ENCODE measurements at places on chromosomes 13 and 19.
A peak's percentile ranks its signal among the peaks of the same experiment; 100 is the strongest.

- H3K4me1 ChIP-seq: no peaks in the 10 kb centered on the region
- no peak for DNase-seq
- no peak overlapping the region for H3K27ac ChIP-seq
- H3K36me3 ChIP-seq: no peaks in the 10 kb centered on the region
Measured at GRCh38 chr13:88136098-88136790, 465.1 kb downstream of the SLITRK5 start.

GRCh38 chr19:38713227-38713649 is 31.0 kb downstream of the CAPN12 start:
- H3K36me3 ChIP-seq: peaks cover 35% of the 10 kb centered on the region
- DNase-seq: no peak
- no peak overlapping the region for H3K27ac ChIP-seq
- no peak overlapping the region for H3K4me3 ChIP-seq
- no peaks in the 10 kb centered on the region for H3K4me1 ChIP-seq

GRCh38 chr13:49711218-49711863 is 20.1 kb upstream of the EBPL start:
- no peaks in the 10 kb centered on the region for H3K27me3 ChIP-seq
- no peak overlapping the region for H3K27ac ChIP-seq
- no peak overlapping the region for H3K4me3 ChIP-seq

DNA sequence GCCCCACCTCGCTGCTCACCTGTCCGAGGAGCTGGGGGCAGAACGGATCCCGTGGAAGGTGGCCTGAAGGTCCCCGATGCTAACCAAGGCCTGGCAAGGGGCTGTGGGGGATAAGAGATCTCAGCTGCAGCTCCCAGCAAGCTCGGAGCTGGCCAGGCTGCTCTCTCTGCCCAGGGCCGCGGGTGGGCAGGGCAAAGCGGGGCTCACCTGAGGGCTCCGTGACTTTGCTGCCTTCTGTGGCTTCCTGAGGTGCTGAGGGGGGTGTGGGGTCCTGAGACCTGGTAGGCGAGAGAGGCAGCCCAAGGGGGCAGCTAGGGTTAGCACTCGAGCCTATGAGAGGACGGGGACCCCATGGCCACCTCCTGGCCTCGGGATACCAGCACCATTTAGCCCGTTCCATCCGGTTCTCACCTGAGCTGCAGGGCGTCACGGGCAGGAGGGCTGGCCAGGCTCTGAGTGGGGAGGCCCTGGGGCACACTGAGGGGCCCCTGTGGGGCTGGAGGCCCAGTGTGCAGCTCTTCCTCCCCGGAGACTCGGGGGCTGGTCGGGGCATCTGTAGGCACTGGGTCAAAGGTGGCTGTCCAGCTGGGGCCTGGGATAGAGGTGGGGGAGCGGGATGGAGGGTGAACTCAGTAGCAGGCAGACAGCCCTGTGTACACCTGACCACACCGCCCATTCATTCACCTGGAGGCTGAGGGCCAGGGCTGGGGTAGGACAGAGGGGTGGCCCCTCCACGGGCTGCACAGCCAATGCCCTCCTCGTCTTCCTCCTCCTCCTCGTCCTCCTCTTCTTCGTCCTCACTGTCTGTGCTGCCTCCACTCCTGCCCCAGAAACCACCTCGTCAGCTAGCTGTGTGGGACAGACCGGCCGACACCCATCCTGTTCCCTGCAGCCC is 3.1 kb upstream of the TMEM86B start:
- no peak for DNase-seq
- no peaks in the 10 kb centered on the region for H3K27me3 ChIP-seq
- no peak overlapping the region for H3K4me3 ChIP-seq
- H3K4me1 ChIP-seq: peaks cover 2% of the 10 kb centered on the region

- peaks cover 2% of the 10 kb centered on the region for H3K4me1 ChIP-seq
- H3K4me3 ChIP-seq: no peak overlapping the region
- DNase-seq: no peak
- peaks cover 89% of the 10 kb centered on the region for H3K27me3 ChIP-seq
Measured at GRCh38 chr13:110415669-110416068, 108.6 kb downstream of the COL4A2 start.

DNA sequence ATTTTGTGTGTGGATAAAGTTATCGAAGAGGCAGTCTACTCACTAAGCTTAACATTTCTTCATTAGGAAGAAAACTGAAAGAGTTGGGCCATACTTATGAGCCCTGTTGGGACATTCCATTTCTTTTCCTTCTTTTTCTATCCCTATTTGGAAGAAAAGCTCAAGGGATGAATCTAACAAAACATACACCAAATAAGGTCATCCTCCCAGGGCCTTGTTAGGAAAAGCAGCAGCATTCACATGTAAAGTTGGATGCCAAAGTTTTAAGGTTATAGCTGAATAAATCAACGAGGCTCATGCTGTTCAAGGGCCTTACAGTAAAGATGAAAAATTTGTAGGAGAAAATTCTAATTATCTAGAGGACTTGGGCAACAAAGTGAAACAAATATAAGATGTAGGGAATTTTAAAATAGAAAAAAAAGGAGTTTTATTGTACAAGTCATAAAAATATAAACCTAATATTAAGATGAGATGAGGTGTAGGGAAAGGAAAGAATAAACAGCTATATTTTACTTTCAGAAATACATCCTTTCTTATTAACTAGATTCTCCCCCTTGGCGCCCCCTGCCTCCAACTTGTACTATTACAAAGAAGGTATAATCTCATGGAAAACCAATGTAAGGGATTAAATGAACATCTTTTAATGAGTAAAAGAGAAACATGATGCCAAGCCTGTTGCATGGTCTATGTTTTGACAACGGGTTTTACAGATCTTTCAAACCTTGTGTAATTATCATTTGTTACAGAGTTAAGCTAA is 160.4 kb downstream of the PCDH20 start:
- no peaks in the 10 kb centered on the region for H3K4me1 ChIP-seq
- no peaks in the 10 kb centered on the region for H3K36me3 ChIP-seq
- no peak overlapping the region for H3K27ac ChIP-seq
- DNase-seq: no peak

DNA sequence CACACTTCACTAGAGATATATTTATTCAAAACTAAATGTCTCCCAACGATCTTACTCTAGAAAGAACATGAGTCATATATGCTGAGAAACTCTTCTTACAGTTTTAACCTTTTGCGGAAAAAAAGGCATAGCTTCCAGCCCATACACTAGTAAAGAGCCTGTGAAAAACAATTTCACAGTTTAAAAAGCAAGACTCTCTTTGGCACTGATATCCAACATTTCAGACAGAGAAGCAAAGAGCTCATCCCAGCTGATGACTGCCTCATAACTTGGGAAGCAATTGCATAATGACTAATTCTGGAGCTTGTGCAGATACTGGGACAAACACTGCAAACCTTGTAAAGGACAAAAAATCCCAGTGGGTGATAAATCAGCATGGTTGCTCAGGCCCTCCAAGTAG is 88.0 kb downstream of the ENOX1 start:
- DNase-seq: no peak
- H3K27me3 ChIP-seq: peaks cover 3% of the 10 kb centered on the region
- H3K4me1 ChIP-seq: no peaks in the 10 kb centered on the region
- no peaks in the 10 kb centered on the region for H3K36me3 ChIP-seq
- no peak overlapping the region for H3K27ac ChIP-seq

- no peak overlapping the region for H3K4me3 ChIP-seq
- DNase-seq: no peak
- H3K4me1 ChIP-seq: no peaks in the 10 kb centered on the region
- H3K27ac ChIP-seq: peak overlapping the region; percentile 11
Measured at GRCh38 chr13:94480672-94481145, 1.2 kb upstream of the DCT start.

GRCh38 chr13:39144391-39144790 is 106.1 kb downstream of the NHLRC3 start:
- no peak overlapping the region for H3K27ac ChIP-seq
- DNase-seq: no peak
- no peaks in the 10 kb centered on the region for H3K36me3 ChIP-seq
- H3K27me3 ChIP-seq: peaks cover 5% of the 10 kb centered on the region

DNA sequence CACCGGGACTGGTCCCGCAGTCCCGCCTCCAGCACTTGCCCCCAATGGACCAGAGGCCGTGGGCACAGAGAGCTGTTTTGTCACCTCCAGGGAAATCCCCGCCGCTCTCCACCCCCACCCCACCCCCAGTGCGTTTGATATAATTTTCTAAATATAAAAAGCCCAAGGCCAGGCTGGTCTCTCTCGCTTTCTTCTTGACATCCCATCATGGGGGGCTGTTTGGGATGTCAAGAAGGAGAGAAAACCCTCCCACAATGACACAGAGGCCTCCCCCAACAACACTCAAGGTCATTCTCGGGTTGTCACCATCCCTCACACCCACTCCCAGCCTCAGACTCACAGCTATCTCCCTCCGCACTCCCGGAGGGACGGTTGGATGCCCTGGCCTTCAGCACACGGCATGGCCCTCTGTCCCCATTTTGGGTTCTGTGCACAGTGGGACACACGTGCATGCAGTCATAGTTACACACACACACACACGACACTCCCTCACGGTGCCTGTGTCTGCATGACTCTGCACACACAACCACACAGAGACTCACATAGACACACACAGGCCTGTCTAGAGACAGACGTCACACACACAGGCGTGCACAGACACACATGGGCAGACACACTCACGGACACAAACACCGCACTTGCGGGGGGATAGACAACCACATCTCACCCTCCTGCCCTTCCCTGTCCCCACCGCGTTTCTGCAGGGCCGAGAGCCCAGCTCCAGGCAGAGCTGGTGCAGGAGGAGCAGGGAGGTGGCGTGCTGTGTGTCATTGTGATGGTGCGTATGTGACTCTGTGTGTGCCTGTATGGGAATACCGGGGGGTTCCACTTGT is 4.8 kb upstream of the NFIC start:
- no peak for DNase-seq
- peaks cover 81% of the 10 kb centered on the region for H3K27me3 ChIP-seq
- H3K4me3 ChIP-seq: peak overlapping the region; percentile 84
- peak overlapping the region; percentile 66 for H3K27ac ChIP-seq
- H3K36me3 ChIP-seq: no peaks in the 10 kb centered on the region

- H3K27me3 ChIP-seq: peaks cover 4% of the 10 kb centered on the region
- H3K4me3 ChIP-seq: no peak overlapping the region
- H3K4me1 ChIP-seq: peaks cover 2% of the 10 kb centered on the region
- no peak for DNase-seq
Measured at GRCh38 chr19:4224470-4224869, 4.9 kb upstream of the EBI3 start.

DNA sequence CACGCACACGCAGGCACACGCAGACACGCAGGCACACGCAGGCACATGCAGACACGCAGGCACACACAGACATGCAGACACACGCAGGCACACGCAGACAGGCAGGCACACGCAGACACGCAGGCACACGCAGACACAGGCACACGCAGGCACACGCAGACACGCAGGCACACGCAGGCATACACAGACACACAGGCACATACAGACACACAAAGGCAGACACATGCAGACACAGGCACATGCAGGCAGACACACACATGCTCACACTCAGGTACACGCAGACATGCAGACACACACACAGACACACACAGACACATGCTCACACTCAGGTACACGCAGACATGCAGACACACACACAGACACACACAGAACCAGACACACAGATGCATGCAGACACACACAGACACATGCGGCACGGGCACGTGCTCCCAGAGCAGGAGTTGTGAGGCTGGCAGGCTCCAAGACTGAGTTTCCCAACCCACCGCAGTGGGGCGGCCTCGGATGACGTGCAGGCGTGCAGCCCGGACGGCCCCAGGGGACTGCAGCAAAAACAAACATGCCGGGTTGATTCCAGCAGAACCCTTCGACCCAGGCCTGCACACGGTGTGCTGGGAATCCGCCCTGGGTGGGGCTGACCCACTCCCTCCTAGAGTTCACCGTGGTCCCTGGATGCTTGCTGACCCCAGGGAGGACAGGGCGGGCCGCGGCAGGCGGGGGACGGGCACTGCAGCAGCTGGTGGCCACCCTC is 100.0 kb downstream of the GADD45B start:
- no peak overlapping the region for H3K4me3 ChIP-seq
- no peak overlapping the region for H3K27ac ChIP-seq
- no peak for DNase-seq
- peaks cover 13% of the 10 kb centered on the region for H3K4me1 ChIP-seq
- no peaks in the 10 kb centered on the region for H3K36me3 ChIP-seq

DNA sequence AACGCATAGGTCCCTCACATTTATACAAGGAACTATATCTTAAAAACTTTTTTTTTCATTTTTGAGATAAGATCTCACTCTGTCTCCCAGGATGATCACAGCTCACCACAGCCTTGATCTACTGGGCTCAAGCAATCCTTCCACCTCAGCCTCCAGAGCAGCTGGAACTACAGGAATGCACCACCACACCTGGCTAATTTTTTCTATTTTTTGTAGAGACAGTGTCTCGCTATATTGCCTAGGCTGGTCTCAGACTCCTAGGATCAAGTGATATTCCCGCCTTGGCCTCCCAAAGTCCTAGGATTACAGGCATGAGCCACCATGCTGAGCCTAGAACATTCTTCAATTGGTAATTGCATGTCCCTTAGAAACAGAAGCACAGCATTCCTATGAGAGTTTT is 41.7 kb downstream of the RCBTB1 start:
- no peak overlapping the region for H3K27ac ChIP-seq
- H3K4me1 ChIP-seq: peaks cover 21% of the 10 kb centered on the region
- no peaks in the 10 kb centered on the region for H3K27me3 ChIP-seq
- peaks cover 25% of the 10 kb centered on the region for H3K36me3 ChIP-seq

GRCh38 chr19:16143399-16144215 is at the start of gene HSH2D:
Gene HSH2D (plus strand): TSS chr19:16143685. CDS start chr19:16148751, 5,066 bp downstream.
- H3K27ac ChIP-seq: peak within 1 kb of the TSS; percentile 97
- H3K27me3 ChIP-seq: peaks cover 4% of the 10 kb centered on the region
- peaks cover 18% of the 10 kb centered on the region for H3K36me3 ChIP-seq

DNA sequence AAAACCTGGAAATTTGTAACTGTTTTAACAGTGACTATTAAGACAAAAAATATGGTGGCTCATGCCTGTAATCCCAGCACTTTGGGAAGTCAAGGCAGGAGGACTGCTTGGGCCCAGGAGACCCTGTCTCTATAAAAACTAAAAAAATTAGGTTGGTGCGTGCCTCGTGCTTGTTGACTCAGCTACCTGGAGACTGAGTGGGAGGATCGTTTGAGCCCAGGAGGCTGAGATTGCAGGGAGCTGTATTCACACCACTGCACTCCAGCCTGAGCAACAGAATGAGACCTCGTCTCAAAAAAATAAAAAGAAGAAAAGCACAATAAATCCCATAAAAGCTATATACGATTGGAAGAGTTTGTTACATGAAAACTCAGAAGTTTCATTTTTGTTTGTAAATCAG is 23.7 kb downstream of the KLF5 start:
- H3K4me1 ChIP-seq: no peaks in the 10 kb centered on the region
- H3K4me3 ChIP-seq: no peak overlapping the region
- no peak for DNase-seq
- H3K27ac ChIP-seq: no peak overlapping the region

- H3K27me3 ChIP-seq: peaks cover 20% of the 10 kb centered on the region
- H3K4me1 ChIP-seq: peaks cover 35% of the 10 kb centered on the region
- peak overlapping the region; percentile 90 for H3K27ac ChIP-seq
- peak overlapping the region; percentile 87 for H3K4me3 ChIP-seq
Measured at GRCh38 chr19:32580353-32580900, 563 bp upstream of the PDCD5 start.
